ENCODE measurements at places on chromosomes 2 and 18.
A peak's percentile ranks its signal among the peaks of the same experiment; 100 is the strongest.

DNA sequence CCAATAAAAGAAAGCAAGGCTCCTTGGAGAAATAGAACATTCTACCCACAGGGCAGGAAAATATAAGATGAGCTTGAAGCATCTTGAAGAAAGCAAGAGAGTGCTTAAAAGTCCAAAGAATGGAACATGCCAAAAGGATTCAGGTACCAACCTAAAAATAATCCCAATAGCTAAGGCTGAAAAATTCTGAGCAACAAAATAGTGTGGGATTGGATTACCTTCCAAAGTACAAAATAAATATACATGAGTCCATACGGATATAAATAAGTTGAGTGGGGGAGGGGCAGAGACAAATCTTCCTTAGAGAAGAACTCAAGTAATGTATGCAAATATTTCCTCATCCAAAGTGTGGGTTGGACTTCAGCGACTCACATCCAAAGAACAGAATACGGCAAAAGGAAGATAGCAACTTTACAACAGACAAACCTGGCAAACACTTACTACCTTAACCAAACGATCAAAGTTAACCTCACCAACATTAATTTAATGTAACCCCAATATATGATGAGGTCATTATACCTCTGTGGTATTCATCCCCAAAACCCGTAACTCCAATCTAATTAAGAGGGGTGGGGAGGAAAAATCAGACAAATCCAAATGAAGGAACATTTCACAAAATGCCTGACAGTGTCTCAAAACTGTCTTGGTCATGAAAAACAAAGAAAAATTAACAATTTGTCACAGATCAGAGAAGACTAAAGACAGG is 26.9 kb downstream of the MEMO1 start:
- peak; percentile 18 for DNase-seq

DNA sequence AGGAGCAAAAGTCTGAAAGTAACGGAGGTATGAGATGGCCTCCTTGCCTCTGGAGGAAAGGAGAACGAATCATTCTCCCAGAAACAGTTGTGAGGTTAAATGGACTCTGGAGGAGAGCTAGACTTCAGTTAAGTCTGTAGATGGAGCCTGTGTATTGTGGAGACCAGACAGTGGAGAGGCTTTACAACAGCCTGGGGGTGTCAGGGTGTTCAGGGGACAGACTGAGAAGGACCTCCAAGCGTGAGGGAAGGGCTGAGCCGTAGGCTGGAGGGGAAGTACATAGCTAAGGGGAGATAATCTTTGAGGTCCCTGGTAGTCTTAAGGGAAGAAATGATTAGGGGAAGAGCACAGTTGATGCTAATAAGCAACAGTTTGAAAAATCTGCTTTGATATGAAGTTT is 76.6 kb downstream of the GALNT1 start:
- DNase-seq, result no peak

GRCh38 chr2:1154710-1155594 is 204.3 kb downstream of the SNTG2 start:
- DNase-seq, result no peak

DNA sequence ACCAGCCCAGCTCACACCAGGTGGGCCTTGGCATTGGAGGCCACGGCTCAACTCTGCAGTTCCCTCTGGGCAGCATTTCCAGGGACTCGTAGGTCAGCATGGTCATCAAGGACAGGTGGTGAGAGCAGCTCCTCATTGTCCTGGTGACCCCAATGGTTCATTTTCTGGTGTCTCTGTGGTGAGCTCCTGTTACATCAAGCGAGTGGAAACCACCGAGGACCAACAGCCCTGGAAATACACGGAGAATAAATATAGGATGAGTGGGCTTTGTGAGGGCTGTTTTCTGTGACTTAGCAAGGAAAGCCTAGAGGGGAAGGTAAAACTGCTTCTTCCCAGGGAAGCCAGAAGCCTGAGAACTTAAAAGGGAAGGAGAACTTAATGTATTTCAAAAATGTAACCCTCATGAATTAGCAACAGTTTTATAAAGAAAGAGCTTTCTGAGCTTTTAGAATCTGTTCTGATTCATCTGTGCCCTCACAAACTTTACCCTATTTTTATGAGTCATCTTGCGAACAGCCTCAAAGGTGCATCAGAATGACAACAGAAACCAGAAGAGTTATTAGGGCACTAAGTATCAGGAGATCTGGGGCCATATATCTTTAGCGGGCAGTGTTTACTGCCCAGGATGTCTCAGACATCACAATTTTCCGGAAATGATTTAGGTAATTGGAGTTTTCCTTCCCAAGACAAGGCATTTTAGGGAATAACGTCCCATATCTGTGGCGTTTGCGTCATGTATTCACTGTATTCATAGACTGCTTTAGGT is 18.7 kb downstream of the C2orf92 start:
- DNase-seq, result no peak

DNA sequence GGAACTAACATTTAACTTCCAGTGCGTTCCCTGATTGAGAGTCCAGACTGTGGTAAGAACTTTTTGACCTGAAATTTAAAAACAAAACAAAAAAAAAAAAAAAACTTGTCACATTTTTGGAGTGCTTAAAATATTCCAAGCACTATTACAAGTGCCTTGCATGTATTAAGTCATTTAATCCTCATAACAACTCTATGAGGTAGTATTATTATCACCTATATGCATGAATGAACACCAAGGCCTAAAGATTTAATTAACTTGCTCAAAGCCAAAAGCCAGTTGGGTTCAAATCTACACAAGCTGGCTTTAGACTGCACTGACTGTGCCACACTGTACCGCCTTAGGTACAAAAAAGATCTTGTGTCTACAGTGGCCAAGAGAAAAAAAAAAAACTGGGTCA is 35.2 kb downstream of the METTL4 start:
- DNase-seq, result no peak

GRCh38 chr18:74139411-74139810 is 8.2 kb downstream of the FBXO15 start:
- DNase-seq, result peak; percentile 79

DNA sequence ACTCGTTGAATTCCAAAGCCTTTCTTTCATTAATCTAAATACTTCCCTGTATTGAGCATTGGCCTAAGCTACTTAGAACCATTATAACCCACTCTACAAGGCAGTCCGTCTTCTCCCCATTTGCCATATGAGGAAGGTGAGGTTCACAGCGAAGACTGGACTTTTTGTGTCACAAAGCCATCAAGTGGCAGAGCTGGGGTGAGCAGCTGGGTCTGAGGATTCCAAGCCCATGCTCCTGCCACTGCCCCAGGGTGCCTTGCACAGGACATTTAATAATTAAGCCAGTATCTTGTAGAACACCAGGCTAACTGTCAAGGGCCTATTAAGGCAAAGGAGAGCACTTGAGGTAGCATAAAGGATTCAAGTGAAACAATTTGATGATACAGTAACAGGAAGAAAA is 68.8 kb upstream of the ZNF397 start:
- no peak for DNase-seq

- DNase-seq, result peak; percentile 38
These were observed 278.7 kb downstream of the BCL2 start for GRCh38 chr18:63040788-63041410.

GRCh38 chr18:57837917-57838548 is 34.9 kb upstream of the ATP8B1 start:
- DNase-seq, result peak; percentile 64

All from suppressor macrophage treated with lipopolysaccharide for 4 hours (primary cell).